NCI-H345 (cell line): ENCODE measurements at places on chromosomes 3 and 15.

GRCh38 chr3:52070724-52071621 lies 14.6 kb upstream of the DUSP7 start:
- no peak for DNase-seq

DNA sequence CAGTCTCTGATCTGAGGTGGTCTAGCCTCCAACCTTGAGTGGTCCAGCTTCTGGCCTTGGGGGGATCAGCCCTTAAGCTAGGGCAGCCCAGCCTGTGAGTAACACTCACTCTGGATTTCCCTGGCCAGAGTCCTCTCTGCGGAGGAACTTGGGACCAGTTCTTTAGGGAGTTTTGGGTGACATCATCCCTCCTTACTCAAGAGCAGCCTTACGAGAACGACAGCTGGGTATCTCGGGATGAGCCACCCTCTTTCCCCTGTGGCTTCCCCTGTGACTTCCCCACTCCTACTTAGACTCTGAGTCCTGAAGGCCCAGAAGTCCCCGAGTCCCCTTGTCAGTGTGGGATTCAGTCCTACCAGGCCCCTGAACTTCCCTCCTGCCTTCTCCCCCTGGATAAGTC lies 10.2 kb upstream of the PLXND1 start:
- DNase-seq: no peak

- DNase-seq: no peak
These were observed 30.2 kb downstream of the FAM174B start for GRCh38 chr15:92625251-92625980.

GRCh38 chr3:46901591-46902187 lies 24.2 kb downstream of the PTH1R start:
- DNase-seq: no peak

- DNase-seq: no peak
These were observed 21.7 kb downstream of the GTF2E1 start for GRCh38 chr3:120764206-120764605.
